ENCODE measurements at places on chromosomes 11 and 22.
A peak's percentile ranks its signal among the peaks of the same experiment; 100 is the strongest.

- DNase-seq, result no peak
These were observed 54.8 kb downstream of the CLPB start for GRCh38 chr11:72379384-72380131.

GRCh38 chr11:128924104-128924503, 18.6 kb downstream of the TP53AIP1 start:
- no peak for DNase-seq

DNA sequence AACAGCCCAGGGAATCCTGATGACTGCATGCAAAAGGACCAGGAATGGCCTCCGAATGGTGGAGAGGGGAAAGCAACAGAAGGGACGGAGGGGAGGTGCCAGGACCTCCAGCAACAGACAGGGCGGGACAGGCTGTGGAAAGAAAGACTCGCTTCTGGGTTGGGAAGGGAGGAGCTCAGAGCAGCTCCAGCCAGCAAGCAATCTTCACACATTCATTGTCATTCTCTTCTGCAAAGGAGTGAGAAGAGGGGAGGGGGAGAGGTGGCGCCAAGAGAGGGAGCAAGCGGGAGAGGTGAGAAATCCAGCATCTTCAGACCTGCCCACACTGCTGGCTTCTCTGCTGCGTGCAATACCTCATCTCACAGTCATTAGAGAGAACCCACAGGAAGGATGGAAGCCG, 509.0 kb downstream of the BUD13 start:
- no peak for DNase-seq

DNA sequence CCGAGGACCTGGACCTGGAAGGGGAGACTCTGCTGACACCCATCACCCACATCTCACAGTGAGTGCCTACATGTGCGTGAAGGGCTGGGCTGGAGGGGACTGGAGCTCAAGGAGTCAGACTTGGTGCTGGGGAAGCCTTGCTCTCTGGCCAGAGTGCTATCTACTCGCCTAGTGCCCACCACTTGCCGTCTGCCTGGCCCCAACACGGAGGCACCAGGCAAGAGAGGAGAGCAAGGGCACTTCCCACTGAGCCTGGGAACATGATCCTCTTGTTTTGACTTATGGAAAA, 37.8 kb downstream of the KCNQ1OT1 start:
- DNase-seq, result no peak

DNA sequence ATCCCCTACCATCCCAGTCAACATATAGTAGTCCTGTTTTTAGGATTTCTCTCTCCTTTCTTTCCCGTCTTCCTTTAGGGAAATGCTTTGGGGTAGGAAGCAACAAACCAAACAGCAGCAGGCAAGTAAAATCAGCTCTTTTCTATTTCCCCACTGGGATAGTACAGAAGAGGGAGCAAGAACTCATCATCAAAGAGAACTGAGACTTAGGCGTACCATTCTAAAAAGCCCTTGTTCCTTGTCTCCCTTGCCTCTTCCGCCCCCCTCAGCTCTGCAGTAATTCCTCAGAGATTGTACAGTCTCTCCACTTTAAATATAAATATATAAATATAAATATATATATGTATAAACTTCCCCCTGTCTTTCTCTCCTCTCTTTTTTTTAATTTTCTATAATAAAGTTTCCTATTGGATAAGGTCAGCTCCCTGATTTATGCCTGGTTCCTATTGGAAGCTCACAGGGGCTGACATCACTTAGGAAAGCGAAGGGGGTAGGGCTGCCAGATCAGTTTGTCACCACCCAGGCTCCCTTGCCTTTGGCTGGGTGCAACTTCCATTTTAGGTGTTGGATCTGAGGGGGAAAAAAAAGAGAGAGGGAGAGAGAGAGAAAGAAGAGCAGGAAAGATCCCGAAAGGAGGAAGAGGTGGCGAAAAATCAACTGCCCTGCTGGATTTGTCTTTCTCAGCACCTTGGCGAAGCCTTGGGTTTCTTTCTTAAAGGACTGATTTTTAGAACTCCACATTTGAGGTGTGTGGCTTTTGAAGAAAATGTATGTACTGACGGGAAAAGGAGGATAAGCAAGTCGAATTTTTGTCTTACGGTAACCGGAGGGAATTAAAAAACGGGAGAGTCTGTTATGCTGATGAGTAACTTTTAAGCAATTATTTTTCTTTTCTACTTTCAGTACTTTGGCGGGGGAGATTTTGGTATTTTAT, at the start of gene CTNND1:
Gene CTNND1 (plus strand): TSS at position 502 of the 934 bp plus-strand sequence. CDS start 29,677 bp downstream, outside the sequence.
- DNase-seq, result no peak

DNA sequence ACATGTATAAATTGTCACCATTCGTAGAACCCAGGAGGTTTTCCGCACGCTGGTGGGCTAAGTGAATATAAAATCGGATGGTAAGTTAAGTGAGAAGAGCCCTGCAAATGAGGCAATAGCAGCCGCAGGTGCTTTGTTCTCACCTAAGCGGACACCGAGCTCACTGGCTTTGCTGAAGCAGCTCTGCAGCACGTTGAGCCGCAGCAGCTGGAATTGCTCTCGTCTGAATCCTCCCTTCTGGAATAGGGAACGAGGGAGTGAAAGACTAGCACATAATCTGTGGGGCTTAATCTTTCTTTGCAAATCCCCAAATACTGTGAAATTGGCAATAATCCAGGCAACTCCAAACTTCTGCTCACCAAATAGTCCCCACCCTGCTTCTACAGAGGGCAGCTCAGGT, 488.1 kb downstream of the NTM start:
- DNase-seq, result no peak

- no peak for DNase-seq
These were observed 2025.0 kb downstream of the LRRC4C start for GRCh38 chr11:39434466-39434865.

GRCh38 chr11:110929129-110929528, 216.9 kb upstream of the ARHGAP20 start:
- no peak for DNase-seq

DNA sequence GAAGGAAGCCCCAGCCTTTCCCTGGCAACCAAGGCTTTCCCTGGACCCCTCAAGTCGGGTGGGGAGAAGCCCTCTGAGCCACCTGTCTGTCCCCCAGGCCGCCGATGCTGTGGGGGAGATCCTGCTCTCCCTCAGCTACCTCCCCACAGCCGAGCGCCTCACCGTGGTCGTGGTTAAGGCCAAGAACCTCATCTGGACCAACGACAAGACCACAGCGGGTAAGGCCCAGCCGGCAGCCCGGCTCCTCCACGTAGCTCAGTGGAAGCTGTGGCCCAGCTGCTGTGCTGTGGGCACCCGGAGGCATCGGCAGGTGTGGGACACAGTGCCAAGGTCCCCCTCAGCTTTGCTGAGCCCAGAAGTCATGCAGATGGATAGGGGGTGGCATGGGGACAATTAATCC, 12.2 kb upstream of the RHOD start:
- no peak for DNase-seq

- no peak for DNase-seq
These were observed 1.5 kb downstream of the HSPA8 start for GRCh38 chr11:123060277-123061000.

- DNase-seq, result no peak
These were observed 24.3 kb downstream of the FAM118A start for GRCh38 chr22:45334068-45334467.

DNA sequence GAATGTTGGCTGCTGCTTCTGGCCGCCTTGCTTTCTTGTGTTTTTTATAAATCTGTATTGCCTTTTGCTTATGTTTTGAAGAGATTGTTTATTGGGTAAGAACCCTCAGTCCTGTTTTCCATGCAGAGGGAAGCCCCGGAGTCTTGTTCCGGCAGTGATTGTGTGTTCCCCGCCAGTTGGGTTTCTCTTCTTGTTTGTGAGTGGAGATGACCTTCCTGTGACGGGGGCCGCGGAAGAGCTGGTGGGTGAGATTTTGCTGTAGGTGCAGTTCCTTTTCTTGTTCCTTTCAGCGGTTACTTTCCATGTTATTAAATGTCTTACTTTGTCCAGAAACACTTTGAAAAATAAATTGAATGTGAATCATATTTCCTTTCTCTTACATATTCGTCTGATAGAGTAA, 8.3 kb downstream of the TBC1D22A start:
- no peak for DNase-seq

DNA sequence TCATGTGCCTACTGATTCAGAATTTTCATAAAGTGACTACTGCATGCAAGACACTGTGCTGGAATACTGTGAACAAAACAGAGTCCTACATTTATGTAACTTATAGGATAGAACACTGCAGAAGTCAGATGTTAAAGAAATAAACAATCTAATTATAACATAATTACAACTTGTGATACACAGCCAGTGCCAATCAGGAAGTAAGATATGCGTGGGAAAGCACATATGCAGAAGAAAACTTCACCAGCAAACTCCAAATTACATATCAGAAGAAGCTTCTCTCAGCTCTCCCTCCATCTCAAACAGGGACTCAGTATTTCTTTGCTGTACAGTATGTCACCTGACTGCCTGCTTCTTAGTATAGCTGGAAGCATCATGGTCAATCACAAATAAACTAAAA, 37.4 kb downstream of the PAK1 start:
- DNase-seq, result no peak

- DNase-seq, result no peak
These were observed 46.3 kb upstream of the SEZ6L start for GRCh38 chr22:26122920-26123468.

DNA sequence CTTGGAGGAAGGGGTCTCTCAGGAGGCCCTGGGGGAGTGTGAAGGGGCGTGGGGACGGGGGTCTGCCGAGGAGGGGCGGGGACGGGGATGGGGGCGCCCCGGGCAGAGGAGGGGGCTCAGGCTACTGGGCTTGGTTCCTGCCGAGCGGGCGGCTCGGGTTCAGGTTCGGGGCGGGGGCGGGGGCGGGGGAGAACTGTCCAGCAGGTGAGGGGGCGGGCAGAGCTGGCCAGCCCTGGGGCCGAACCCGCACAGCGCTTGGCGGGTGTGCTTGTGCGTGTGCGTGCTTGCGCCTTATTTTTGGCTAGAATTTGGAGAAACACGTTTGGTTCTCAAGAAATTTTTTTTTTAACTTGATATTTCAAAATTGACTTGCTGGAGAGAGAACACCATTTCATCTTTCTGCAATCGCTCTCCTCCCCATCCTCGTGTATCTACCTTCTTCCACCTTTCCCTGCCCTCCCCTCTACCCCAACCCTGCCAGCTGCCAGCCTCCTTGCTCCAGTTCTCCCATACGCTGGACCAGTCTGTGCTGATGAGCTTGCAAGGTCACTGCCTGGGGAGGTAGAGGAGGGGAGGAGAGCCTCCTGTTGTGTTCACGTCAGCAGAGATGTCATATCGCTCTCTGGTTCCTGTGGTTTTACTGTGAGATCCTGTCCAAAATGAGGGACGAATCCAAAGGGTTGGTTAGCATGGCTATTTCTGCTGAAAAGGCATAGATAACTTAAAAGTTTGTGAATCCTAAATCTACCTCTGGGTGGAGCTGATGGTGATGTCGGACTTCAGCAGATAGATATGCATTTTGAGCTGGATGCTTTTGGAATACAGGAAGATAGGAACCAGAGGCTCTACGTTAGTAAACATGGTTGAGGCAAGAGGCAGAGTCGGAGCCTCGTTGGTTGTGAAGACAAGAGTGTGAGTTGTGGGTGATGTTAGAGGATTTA, 668 bp downstream of the MADD start:
- no peak for DNase-seq

GRCh38 chr11:45258982-45259530, 27.1 kb downstream of the SYT13 start:
- no peak for DNase-seq

DNA sequence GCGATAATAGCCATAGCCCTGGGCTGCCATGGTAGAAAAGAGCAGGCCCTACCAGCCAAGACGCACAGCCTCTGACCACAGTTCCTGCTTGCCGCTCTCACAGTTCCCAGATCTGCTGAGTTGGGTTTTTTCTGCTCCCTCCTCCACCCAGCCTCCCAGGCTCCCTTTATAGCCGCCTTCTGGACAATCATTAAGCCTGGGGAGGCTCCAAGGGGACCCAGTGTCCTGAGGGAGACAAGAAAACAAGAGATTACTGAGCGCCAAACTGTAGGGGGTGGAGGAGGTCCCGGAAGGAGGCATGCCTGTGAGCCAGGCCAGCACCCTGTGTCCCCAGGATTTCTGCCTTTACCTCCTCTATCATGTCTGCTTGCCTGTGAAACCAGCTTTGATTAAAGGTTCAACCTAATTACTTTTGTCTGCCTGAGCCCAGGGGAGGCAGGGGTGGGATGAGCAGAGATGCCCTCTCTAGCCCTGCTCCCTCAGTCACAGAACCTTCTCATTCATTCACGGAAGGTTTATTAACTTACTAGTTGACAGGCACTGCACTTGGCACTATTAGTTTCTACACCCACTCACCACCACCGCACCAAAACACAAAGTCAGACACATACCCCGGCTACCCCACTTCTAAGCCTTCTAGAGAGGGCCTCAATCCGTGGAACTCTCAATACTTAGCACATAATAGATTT, 1.2 kb downstream of the SLC37A4 start:
- DNase-seq, result peak; percentile 27

- DNase-seq, result no peak
These were observed 51.3 kb upstream of the SCUBE2 start for GRCh38 chr11:9142732-9143131.

DNA sequence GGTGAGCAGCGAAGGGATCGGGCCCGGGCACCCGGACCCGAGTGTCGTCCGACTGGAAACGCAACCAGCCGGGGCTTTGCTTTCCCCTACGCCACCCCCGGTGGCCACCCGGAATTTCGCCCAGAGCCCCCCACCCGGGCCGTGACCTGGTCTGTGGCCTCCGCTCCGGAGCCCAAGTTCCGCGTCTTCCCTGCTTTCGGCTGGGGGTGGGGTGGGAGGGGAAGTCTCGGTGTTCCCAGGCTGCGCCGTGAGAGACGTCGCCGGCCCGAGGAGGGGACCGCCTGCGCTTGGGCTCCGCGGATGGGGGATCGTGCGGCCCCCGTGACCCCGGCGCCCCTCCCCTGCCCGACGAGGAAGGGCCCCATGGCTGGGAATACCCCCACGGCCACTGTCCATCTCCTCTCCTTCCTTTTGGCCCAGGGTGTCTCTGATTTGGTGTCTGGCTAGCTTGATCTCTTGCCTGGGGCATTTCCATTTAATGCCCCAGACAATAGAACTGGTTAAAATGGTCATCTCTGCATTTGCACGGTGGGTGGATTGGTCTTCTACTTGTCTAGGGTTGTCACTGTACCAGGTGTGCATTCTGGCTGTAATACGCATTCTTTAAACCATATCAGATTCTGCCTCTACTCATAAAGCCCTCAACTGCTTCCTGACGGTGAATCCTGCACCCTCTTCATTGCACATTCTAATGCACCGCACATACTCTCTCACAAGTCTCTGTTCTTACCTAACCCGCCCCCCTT, 789 bp downstream of the SIK2 start:
- no peak for DNase-seq

GRCh38 chr22:36332623-36333332, 55.0 kb downstream of the MYH9 start:
- DNase-seq, result no peak

GRCh38 chr11:78684377-78684776, 109.7 kb upstream of the NARS2 start:
- DNase-seq, result no peak

DNA sequence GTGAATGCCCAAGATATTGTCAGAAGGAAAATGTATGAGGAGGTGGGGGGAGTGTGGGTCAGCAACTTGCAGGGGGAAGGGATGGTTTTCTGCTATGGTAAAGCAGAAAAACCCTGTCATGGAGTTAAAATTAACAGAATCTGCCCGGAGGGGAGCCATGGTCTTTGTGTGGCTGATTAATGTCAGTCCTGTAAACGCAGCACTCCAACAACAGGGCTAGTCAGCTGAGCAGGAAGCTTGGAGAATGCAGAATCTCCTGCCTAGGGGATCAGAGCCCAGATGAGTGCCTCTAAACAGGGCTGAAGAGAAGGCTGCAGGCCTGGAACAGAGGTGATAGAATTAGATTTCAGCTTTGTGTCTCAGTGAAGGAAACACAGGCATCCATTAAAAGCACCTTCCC, 140.9 kb upstream of the MTNR1B start:
- DNase-seq, result no peak

Measured in activated T-helper 1 cell treated with anti-CD3 and anti-CD28 coated beads, Interleukin-2, amount 50 U/mL, for 16 hours (primary cell).